ENCODE measurements at places on chromosomes 11 and 22. TPM values are rescaled to one million over a fixed set of nuclear protein-coding genes. Genes with fewer than 3 reads are reported as not detected.

DNA sequence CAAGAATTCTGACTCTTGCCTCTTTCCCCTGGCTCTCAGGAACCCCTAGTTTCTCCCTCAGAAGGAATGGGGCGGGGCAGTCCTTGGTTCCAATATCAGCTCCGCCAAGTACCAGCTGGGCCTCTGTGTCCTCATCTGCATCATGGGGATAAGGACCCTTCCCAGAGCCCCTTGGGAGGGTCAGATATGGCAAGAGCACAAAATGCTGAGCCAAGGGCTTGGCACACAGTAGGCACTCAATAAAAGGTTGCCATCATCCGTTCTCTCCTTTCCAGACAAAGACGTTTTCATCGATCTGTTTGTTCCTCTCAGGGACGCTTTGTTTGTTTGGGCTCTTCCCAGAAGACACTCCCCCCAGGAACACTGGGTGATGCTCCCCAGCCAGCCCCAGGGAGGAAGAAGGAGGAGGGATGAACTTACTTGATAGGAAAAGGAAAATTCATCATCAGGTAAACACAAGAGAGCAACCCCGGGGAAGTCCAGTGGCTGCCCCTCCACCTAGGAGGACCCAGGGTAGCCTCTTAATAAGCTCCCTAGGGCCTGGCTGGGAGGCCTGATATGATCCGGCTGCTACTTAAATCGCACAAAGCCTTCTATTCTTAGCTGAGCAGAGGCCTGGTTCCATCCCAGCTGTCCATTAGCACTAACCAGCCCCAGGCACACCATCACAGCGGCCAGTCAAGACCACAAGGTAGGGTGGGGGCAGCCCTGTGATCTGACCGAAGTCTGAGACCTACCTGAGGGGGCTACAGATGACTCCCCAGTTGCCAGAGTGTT, 19.6 kb downstream of the GDPD5 start:
- no peaks in the 10 kb centered on the region for H3K36me3 ChIP-seq
- H3K4me1 ChIP-seq, result peaks cover 31% of the 10 kb centered on the region
- no peak overlapping the region for H3K4me3 ChIP-seq
- no peak overlapping the region for H3K27ac ChIP-seq

GRCh38 chr11:73655686-73656085, 9.3 kb downstream of the PLEKHB1 start:
- H3K4me3 ChIP-seq, result no peak overlapping the region
- no peaks in the 10 kb centered on the region for H3K27me3 ChIP-seq
- no peak overlapping the region for H3K27ac ChIP-seq

DNA sequence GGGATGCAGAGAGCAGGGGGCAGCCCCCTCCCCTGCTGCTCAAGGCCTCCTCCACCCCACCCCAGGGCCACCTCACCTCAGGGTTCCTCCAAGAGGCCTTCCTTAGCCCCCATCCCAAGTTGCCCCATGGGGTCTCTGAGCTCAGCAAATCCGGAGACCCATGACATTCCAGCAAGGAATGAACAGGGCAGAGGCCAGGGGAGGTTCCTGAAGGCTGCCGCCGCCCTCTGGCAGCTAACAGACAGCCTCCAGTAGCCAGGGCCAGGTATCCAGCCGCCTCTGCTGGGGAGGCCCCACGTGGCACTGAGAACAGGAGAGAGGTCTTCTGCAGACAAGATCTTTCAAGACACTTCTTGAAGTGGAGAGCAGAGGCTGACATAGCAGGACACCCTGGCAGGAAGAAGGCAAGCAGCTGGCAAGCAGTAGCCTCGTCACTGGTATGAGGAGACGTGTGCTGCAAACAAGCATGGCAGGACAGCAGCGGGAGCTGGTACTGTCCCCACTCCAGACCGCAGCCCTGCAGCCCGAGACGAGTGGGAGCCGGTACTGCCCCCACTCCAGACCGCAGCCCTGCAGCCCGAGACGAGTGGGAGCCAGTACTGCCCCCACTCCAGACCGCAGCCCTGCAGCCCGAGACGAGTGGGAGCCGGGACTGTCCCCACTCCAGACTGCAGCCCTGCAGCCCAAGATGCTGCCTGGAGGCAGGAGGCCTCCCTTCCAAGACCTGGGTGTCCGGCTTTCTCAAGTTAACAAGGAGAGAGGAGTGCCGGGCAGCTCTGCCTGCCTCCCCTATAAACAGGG, 190.6 kb downstream of the IGLL1 start:
- H3K36me3 ChIP-seq, result no peaks in the 10 kb centered on the region
- H3K4me1 ChIP-seq, result no peaks in the 10 kb centered on the region
- DNase-seq, result no peak
- H3K27ac ChIP-seq, result no peak overlapping the region
- no peak overlapping the region for H3K4me3 ChIP-seq
- no peaks in the 10 kb centered on the region for H3K27me3 ChIP-seq

- H3K4me3 ChIP-seq, result no peak within 1 kb of the TSS
- H3K27me3 ChIP-seq, result peaks cover 46% of the 10 kb centered on the region
- no peak for DNase-seq
- H3K27ac ChIP-seq, result no peak within 1 kb of the TSS
- H3K36me3 ChIP-seq, result no peaks in the 10 kb centered on the region
Measured at GRCh38 chr11:45665206-45665932, at the start of gene CHST1. CHST1 (minus strand) TSS chr11:45665622; CDS start chr11:45650923, 14,699 bp downstream.

SLC5A1 gene
- total RNA-seq, result not detected

MMP8 gene
- total RNA-seq, result not detected

MLC1 gene
- 0.35 TPM for total RNA-seq

GRIK4 gene
- total RNA-seq, result 0.07 TPM

DNA sequence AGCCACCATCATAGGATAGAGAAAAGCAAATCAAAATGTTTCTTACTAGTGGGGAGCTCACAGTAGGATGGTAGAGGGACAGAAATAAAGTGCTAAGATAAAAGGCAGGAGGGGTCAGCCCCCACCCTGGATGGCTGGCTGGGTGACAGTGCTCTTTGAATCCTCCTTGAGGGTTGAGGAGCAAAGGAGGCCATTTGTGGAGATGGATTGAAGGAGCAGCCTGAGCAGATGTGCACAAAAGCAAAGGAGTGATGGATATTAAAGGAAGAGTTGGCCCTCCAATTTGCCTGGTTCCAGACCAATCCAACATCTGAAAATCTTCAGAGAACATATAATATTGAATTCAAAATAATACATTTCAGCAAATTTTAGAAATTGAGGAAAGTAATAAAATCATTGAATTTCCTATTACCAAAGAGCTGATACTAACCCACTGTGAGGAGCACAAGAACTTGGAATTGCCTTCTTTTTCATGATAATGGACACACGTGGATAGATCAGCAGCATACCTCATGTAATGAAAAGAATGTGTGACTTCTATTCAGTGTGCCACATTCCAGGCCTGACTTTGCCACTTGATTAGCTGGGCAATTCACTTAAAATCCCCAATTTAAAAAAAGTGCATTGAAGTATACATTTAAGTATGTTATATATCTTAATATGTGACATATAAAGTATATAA, 287.0 kb downstream of the FAT3 start:
- no peak overlapping the region for H3K4me3 ChIP-seq
- no peaks in the 10 kb centered on the region for H3K4me1 ChIP-seq
- no peak for DNase-seq
- no peaks in the 10 kb centered on the region for H3K36me3 ChIP-seq
- no peak overlapping the region for H3K27ac ChIP-seq

- DNase-seq, result no peak
- no peaks in the 10 kb centered on the region for H3K36me3 ChIP-seq
- H3K27me3 ChIP-seq, result no peaks in the 10 kb centered on the region
- no peak overlapping the region for H3K4me3 ChIP-seq
- no peak overlapping the region for H3K27ac ChIP-seq
Measured at GRCh38 chr22:44305888-44306287, 6.9 kb downstream of the SHISAL1 start.

DNA sequence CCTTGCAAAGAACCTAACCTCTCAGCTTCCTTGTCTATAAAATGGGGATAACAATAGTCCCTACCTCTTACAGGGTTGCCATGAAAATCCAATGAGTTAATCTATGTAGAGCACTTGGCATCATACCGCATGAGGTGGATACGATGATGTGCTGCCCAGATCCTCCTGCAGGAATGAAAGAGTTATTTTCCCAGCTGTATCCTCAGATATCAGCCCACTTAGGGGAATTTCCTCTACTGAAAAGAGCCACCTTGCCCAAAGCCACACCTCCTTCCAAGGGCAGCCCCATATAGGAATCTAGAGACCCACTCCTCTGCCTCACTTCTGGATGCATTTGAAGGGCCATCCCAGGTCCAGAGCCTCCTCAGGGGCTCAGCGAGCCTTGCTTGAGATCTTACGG, 128.4 kb downstream of the CCDC81 start:
- H3K4me3 ChIP-seq, result no peak overlapping the region
- no peak overlapping the region for H3K27ac ChIP-seq
- no peak for DNase-seq
- H3K36me3 ChIP-seq, result no peaks in the 10 kb centered on the region
- no peaks in the 10 kb centered on the region for H3K27me3 ChIP-seq

DNA sequence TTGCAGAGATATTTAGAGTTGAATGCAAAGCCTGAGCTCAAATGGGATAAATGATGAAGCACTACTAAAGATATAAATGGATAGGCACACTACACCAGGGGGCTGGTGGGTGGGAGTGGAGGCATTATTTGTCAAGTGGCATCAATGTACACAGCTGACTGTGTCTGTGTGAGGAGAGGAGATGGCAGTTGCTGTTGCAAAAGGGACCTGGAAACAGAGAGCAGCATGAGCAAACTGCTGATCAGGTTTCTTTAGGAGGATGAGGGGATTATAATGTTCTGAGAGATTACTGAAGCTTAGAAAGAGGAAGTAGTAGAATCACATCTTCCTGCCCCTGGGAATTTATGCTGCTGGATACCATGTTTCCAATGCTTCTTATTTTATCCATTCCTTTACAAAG, 39.4 kb upstream of the LIN7C start:
- H3K27ac ChIP-seq, result no peak overlapping the region
- no peaks in the 10 kb centered on the region for H3K4me1 ChIP-seq
- DNase-seq, result no peak

DNA sequence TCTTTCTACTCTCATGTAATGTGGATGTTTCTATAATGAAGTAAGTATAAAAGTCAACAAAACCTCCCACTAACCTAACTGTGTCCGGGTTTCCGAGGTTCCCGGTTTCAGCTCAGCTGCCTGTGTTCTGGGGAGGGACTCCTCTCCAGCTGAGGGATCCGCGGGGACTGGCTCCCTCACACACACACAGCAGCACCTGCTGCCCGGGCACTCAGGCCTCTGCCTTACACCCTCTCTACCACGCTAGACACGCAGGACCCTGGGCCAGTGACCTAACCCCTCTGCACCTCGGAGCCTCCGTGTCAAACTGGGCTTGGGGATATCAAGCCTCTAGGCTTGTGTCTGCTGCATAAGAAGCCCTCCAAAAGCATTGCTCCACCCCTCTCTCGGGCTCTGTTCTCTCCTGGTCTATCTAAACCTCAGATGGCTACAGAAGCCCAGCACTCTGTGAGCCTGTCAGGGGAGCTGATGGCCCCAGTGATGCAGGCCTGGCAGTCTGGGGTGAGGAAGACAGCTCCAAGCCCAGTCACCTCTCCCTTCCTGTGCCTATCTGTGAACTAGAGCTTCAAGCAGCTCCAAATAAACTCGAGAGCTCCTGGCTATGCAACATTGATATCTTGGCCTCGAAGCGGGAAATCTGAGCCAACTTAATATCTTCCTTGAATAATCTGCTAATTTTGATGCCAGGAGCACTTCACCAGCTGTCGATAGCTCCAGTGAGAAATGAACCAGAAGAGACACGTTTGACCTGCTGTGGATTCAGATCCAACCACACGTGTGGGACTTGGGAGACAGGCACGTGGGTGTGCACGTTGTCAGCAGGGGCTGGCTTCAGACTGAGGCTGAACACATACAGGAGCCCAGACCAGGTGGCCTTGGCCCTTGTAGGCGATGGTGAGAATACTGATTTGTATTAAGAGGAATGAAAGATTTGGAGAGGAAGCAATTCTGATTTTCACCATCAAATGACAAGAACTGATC, 232.7 kb upstream of the B3GAT1 start:
- H3K36me3 ChIP-seq, result no peaks in the 10 kb centered on the region
- H3K27ac ChIP-seq, result no peak overlapping the region
- H3K4me3 ChIP-seq, result no peak overlapping the region
- no peaks in the 10 kb centered on the region for H3K27me3 ChIP-seq
- no peaks in the 10 kb centered on the region for H3K4me1 ChIP-seq

P2RX6 gene
- 0.35 TPM for total RNA-seq

DNA sequence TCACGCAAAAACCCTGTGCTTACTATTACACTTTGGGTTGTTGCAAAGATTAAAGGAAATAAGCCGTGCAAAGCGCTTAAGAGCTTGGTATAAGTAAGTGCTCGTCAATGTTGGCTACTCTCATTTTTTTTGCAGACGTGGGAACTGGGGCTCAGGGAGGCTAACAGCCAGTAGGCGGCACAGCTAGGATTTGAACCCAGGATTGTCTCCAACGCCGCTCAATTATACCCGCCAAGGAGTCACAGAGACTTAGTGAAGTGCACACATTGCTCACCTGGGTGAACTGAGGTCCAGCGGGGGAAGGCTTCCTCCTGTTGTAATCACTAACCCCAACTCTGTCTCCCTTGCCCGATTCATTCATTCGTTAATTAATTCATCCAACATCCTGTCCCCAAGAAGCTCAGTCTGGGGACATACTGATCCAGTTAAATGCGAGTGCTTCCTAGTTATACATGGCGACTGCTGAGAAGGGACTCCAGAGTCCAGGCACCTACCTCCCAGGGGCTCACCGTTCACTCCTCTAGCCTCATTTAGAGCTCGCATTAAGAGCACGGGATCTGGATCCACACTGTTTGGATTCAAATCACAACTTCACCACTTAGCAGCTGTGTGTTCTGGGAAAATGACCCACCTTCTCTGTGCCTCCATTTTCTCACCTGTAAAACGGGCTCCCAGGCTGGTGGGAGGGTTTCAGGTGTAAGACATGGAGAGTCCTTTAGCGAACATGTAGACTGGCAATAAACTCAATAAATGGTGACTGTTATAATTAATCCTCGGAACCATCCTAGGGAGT, 838 bp upstream of the MTFP1 start:
- no peak for DNase-seq
- H3K4me3 ChIP-seq, result peak overlapping the region; percentile 73
- H3K27ac ChIP-seq, result peak overlapping the region; percentile 81
- peaks cover 44% of the 10 kb centered on the region for H3K4me1 ChIP-seq

DNA sequence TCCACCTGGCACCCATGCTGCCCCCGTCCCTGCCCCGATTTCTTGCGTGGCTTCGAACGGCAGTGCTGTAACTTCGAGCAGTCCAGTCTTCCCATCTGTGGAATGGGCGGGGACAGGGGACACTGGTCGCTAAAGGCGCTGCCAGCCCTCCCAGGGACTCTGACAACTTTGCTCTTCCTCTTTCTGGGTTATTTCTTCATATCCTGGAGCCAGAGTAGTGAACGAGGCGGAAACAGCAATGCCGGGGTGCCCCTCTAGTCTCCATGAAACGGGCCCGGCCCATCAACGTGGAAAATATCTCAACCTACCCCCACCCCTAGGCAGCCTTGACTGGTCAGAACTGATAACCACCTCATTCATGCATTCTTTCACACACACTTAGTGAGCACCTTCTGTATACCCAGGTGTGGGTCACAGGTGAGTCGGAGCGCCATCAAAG, 42.8 kb downstream of the TRIOBP start:
- no peaks in the 10 kb centered on the region for H3K27me3 ChIP-seq
- H3K4me3 ChIP-seq, result no peak overlapping the region
- no peak overlapping the region for H3K27ac ChIP-seq
- H3K36me3 ChIP-seq, result no peaks in the 10 kb centered on the region
- H3K4me1 ChIP-seq, result no peaks in the 10 kb centered on the region
- DNase-seq, result no peak

SLC22A9 gene
- not detected for total RNA-seq

- no peaks in the 10 kb centered on the region for H3K27me3 ChIP-seq
- H3K4me1 ChIP-seq, result no peaks in the 10 kb centered on the region
- H3K36me3 ChIP-seq, result no peaks in the 10 kb centered on the region
- H3K27ac ChIP-seq, result no peak overlapping the region
Measured at GRCh38 chr22:28005513-28005912, 86.5 kb upstream of the PITPNB start.
